Activated naive CD4-positive, alpha-beta T cell (primary cell): ENCODE measurements at places on chromosomes 5 and 9.

- DNase-seq = no peak
These were observed 57.1 kb downstream of the SLC22A5 start for GRCh38 chr5:132426525-132427138.

GRCh38 chr5:141817631-141818030, 60.6 kb downstream of the PCDH1 start:
- DNase-seq = no peak

DNA sequence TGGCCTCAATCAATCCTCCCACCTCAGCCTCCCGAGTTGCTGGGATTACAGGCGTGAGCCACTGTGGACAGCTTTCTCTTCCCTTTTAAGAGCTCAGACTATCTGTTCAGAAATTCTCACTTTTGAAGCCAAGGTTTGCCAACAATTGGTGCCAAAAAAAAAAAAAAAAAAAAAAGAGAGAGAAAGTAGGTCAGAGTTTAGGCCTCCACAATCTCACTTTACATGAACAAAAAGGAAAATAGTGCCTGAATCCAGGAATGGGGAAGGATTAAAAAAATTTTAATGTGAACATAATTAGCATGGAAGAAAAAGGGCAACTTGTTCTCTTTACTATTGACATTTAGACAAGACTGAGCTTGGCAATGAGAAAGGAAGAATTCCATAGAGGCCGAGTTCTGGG, 94.1 kb downstream of the NSG2 start:
- DNase-seq = no peak

- DNase-seq = no peak
These were observed 1.3 kb downstream of the ENHO start for GRCh38 chr9:34521406-34522045.

DNA sequence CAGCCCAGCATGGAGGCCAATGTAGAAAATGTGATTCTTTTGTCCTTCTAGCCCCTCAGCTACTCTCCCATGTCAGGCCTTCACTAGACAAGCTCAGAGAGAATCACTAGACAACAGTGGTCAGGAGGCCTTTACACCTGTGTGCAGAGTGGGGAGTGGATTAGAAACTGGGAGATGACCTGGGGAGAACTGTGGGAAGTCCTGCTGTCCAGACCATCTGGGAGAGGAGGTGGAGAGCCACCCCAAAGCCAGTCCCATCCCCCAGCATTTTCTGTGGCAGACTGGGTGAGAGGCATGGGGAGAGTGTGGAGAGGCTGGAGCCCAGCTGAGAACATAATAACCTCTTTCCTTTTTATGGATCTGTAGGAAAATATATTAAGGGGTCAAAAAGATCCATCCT, 452.0 kb upstream of the DMAC1 start:
- DNase-seq = no peak

GRCh38 chr5:36641431-36641830, 35.0 kb downstream of the SLC1A3 start:
- no peak for DNase-seq

- DNase-seq = no peak
These were observed 34.6 kb upstream of the NFIB start for GRCh38 chr9:14348373-14349145.

DNA sequence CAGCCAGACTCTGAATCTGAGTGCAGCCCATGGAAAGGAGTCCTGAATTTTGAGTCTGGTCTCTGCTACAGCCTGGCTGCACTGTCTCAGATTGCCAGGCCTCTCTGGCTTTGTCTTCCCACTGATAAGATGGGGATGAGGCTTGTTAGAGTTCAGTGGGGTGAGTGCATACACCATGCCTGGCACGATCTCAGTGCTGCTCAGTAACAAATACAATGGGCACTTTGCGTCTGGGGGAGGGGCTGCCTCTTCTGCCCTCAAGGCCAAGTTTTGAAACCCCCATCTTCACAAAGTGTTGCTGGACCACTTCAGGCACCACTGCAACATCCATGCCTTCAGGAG, 49.0 kb downstream of the PPARGC1B start:
- no peak for DNase-seq

DNA sequence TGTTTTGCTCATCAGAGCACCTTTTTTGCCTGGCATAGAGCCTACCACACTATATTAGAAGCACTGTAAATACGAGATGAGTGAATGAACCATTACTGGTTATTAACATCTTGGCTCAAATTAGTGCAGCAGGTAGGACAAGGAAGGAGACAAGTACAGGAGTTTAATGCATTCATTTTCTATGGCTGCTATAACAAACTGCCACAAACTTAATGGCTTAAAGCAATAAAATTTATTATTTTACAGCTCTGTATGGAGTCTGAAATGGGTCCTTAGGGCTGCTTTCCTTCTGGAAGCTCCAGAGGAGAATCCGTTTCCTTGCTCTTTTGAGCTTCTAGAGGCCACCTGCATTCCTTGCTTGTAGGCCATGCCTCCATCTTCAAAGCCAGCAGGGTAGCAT, 59.1 kb downstream of the PDE6A start:
- DNase-seq = no peak

DNA sequence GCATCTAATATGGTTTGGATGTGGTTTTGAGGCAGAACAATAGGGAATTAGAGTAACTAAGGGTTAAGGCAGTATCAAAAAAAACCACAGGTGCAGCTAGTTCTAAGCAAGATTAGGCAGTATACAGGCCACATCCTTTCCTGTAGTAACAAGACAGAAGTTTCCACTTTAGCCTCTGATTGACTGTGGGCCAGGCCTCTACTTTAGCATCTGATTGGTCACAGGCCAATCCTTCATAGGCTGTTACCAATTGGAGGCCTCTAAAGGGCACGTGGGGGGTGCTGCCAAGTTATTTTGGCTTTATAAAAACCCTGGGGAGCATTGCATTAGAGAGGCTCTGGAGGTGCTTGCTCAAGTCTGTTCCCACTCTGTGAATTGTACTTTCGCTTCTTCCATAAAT, 144.1 kb upstream of the ST8SIA4 start:
- DNase-seq = no peak

- no peak for DNase-seq
These were observed 149.8 kb downstream of the NR2F1-AS1 start for GRCh38 chr5:93431250-93431649.

GRCh38 chr9:94889628-94890027, 163.1 kb downstream of the AOPEP start:
- DNase-seq = no peak

GRCh38 chr5:147791181-147791580, 8.7 kb upstream of the JAKMIP2 start:
- DNase-seq = no peak

- no peak for DNase-seq
These were observed 32.1 kb downstream of the PRRC1 start for GRCh38 chr5:127549551-127549950.

- DNase-seq = no peak
These were observed 63.8 kb upstream of the ATG10 start for GRCh38 chr5:81908044-81908443.

GRCh38 chr5:83375049-83375745, 96.3 kb upstream of the VCAN start:
- DNase-seq = no peak

GRCh38 chr5:59722874-59723273, 170.7 kb downstream of the PDE4D start:
- DNase-seq = no peak

DNA sequence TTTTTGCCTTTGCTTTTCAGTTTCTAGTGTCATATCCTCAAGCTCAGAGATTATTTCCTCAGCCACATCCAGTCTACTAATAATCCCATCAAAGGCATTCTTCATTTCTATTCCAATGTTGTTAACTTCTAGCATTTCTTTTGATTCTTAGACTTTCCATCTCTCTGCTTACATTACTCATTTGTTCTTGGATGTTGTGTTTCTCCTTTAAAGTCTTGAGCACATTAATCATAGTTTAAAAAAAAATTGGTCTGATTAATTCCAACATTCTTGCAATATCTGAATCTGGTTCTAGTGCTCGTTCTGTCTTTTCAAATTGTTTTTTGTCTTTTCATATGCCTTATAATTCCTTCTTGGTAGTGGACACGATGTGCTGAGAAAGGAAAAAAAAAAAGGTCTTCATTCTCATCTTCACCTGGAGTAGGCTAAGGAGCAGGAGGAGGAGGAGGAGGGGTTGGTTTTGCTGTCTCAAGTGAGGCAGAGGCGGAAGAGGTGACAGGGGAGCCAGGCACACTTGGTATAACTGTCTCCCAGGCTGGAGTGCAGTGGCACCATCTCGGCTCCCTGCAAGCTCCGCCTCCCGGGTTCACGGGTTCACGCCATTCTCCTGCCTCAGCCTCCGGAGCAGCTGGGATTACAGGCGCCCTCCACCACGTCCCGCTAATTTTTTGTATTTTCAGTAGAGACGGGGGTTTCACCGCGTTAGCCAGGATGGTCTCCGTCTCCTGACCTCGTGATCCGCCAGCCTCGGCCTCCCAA, 16.3 kb downstream of the PRXL2C start:
- no peak for DNase-seq

GRCh38 chr9:133701981-133702797, 36.0 kb downstream of the SARDH start:
- DNase-seq = no peak

- DNase-seq = no peak
These were observed 51.5 kb downstream of the C9orf152 start for GRCh38 chr9:110156416-110156815.

DNA sequence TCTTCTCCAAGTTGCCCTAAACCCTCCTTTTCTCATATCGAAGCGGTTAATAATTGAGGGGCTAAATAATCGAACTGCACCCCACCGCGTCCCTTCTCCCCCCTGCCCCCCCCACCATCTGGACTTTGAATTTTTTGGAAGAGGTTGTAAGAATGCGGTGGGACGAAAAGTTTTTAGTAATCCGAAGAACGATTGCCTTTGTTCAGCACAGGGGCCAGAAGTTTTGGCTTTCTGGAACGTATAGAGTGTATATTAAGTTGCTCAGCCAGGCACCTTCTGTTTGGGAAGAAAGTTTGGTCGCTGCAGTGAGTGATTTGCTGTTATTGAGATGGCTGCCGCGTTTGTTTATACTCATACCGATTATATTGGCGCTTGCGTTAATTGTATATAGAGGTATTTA, 518 bp downstream of the ERBIN start:
- DNase-seq = no peak

DNA sequence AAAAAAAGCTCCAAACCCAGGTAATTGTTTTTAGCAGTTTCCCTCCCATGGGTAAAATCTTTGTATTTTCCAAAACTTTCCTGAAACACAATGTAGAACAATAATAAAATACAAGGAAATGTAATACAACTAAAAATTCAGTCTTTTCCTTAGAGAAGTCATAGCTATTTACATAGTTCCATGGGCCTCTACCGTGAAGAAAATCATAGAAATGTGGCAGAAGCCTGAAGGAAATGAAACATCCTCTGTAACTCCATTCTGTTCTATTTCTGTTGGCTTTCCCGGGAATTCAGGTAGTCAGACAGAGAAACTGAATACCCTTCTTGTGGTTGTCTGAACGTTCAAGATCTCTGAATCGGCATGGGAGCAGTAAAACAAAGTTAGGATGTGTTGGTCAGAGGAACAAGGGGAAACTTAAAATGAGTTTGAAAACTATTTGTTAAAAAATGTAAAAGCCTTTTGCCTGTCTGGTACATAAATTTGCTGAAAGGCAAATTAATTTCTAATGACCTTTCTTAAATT, 202.4 kb upstream of the ZNF608 start:
- DNase-seq = no peak

DNA sequence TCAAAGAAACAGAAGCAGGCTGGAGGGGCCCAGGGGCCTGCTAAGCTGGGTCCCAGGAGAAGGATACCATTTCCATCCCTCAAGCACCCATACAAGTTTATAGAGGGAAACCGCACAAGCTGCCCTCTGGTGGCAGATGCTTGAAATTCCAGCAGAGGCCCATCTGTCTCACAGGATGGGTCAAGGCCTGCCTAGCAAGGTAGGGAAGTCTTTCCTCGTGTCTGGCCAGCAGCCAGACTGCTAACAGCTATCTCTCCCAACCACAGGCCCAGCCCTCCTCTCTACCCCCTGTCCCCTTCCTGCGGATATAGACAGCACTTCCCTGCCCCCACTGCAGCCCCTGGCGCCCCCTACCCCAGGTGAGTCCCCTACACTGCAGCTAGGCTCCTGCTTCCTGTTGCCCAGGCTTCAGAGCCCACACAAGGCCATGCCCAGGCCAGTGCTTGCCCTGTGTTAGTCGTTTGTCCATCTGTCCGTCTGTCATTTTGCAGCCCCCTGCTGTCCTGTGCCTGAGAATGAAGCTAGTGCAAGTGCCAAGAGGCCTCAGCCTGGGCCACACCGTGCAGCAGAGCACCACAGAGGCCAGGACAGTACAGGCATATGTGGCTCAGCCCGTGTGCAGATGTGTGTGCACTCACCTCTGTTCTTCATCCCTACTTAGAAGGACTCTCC, 26.2 kb downstream of the TCF7 start:
- DNase-seq = no peak

DNA sequence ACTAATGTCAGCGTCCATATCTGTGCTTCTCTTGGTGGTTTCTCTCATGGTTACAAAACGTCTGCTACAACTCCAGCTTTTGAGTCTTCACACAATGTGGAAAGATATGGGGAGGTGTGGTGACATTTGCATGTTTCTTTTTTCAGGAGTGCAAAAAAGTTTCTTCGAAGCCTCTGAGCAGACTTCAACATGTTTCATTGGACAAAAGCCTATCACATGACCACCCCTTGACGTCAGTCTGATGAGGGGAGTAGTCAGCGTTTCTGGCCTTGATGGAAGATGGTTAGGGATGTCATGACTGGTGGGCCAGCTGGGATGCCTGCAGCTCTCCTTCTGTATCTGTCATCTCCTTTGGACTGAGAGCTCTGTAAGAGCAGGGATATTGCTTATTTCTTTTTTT, 61.4 kb downstream of the PTPDC1 start:
- no peak for DNase-seq

- DNase-seq = no peak
These were observed 11.8 kb downstream of the S100Z start for GRCh38 chr5:76861612-76862011.

- no peak for DNase-seq
These were observed 151.8 kb upstream of the PPP1R2B start for GRCh38 chr5:156698323-156698722.

GRCh38 chr5:24525414-24525813, 119.4 kb downstream of the CDH10 start:
- DNase-seq = no peak

- DNase-seq = no peak
These were observed 1983.0 kb upstream of the C9orf72 start for GRCh38 chr9:29556317-29556716.

GRCh38 chr9:35736201-35736633, 3.8 kb downstream of the CREB3 start:
- no peak for DNase-seq

- DNase-seq = no peak
These were observed 182.2 kb downstream of the KCTD16 start for GRCh38 chr5:144352732-144353317.
